NCI-H2029 (cell line): ENCODE measurements at places on chromosomes 4 and X.

DNA sequence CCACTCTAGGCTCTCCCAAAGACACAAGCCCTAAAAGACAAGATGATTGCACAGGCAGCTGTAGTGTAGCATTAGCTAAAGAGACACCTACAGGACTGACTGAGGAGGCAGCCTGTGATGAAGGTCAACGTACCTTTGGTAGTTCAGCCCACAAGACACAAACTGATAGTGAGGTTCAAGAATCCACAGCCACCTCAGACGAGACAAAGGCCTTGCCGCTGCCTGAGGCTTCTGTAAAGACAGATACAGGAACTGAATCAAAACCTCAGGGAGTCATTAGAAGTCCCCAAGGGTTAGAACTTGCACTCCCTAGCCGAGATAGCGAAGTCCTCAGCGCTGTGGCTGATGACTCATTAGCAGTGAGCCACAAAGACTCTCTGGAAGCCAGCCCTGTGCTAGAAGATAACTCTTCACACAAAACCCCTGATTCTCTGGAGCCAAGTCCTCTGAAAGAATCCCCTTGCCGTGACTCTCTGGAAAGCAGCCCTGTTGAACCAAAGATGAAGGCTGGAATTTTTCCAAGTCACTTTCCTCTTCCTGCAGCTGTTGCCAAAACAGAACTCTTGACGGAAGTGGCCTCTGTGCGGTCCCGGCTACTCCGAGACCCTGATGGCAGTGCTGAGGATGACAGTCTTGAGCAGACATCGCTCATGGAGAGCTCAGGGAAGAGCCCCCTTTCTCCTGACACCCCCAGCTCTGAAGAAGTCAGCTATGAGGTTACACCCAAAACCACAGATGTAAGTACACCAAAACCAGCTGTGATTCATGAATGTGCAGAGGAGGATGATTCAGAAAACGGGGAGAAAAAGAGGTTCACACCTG lies 306.3 kb downstream of the ANK2 start:
- DNase-seq: no peak

GRCh38 chr4:3612281-3612680 lies 80.1 kb upstream of the LRPAP1 start:
- no peak for DNase-seq

- DNase-seq: peak; percentile 65
Measured at GRCh38 chr4:155377276-155377675, 511 bp upstream of the MAP9 start.

- no peak for DNase-seq
Measured at GRCh38 chrX:137982472-137983172, 416.7 kb downstream of the ZIC3 start.

- no peak for DNase-seq
Measured at GRCh38 chr4:154456240-154456639, 35.4 kb downstream of the DCHS2 start.

- no peak for DNase-seq
Measured at GRCh38 chrX:34300871-34301270, 168.8 kb upstream of the FAM47A start.

- DNase-seq: no peak
Measured at GRCh38 chr4:972651-973424, 531 bp downstream of the DGKQ start.

GRCh38 chr4:93334003-93334402 lies 494.6 kb upstream of the ATOH1 start:
- DNase-seq: no peak

DNA sequence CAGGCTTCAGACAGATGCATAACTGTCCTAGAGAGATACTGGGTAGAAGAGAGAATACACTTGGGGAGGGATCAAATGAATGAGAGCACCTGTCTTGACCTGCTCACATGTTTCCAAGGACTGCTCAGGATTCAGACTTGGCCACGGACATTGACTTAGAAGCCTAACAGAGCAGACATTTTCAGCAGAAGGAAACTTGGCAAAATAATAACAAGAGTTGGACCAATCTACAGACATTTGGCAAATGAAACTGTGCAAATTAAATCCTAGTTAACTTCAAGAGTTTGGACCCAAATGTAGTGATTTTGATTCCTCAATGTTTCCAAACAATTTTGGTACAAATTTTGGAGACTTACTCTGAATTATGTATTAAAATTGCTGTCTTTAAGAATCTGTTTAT lies 223.9 kb downstream of the CAMK2D start:
- DNase-seq: no peak

GRCh38 chrX:1152090-1152489 lies 60.4 kb downstream of the CRLF2 start:
- no peak for DNase-seq

- DNase-seq: peak; percentile 5
Measured at GRCh38 chrX:131841496-131842437, 181.3 kb upstream of the STK26 start.

DNA sequence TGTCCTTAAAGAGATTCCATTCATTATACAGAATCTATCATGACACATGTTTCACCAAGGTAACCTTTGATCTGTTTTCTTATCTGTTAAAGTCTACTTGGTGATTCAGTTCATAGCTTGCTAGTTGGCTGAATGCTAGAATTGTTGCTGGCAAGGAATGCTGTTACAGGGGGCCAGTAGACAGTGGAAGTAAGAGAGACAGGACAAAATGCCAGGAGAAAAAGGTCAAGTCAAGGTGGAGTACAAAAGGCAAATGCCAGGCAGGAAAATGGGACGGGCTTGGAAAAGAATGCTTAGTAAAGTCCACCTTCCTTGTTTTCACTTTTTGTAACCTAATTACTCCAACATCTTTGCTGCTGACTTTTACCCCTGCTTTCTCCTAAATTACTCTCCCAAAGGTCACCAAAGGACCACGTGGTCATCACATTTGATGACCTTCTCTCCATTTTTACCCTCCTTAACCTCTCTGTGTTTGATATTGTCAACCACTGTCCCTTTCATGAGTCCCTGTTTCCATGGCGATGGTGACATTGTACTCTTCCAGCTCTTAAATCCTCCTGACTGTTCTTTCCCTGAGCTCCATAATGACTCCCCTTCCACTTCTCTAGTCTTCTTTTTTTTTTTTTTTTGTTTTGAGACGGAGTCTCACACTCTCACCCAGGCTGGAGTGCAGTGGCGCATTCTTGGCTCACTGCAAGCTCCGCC lies 24.5 kb upstream of the TAPT1 start:
- DNase-seq: no peak

DNA sequence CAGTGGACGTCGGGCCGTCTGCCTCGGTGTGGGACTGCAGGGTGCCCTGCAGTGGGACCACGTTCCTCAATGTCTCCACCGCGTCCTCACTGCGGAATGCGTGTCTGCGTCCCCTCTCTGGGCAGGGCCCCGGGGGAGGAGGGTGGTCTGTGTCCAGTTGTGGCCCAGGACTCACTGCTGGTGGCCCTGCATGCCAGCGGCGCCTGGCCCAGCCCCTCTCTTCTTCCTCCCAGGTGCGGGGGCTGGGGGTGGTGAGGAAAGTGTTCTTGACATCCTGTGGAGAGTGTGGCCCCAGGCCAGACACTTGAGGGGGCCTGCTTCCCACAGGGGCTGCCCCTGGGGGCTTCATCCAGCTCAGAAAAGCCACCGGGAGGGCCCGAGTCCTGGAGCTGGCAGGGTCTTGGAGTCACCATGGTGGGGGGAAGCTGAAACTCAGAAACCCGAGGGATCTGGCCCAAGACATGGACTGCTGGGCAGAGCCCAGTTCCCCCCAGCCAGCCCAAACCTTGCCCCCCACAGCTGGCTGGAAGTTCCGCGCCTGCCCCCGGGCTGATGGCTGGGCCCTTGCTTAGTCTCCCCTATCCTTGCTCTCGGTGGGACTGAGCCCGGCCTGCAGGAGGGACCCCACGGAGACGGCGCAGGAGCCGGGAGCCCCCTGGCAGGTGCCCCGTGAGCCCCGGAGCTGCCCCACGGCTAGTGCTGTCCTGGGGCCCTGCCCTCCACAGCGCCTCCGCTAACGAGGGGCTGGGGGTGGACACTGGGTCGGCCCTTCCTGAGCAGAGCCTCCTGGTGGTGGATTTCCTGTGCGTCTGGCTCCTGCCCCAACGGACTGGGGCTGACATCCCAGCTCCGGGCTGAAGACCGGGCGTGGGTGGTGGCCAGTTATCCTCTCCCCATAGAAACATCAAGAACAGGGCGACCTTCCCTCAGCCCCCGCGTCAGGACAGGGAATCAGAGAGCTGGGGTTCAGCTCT lies 2.9 kb downstream of the DOK7 start:
- DNase-seq: no peak

DNA sequence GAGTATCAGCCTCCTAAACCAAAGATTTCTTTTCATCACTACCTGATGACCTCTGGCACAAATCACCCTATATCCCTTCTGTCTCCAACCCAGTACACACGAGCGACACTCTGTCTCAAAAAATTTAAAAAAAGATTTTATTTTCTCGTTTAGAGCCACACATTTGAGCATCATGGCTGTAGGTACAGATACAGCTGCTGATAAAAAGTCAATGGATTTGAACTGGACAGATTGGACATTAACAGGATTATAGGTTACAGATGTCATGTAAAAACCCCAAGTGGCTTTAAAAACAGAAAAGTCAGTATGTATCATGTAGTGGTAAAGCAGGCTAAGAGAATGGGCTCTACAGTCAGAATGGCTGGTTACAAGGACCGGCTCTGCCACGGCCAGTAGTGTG lies 171.1 kb downstream of the SCFD2 start:
- DNase-seq: no peak

DNA sequence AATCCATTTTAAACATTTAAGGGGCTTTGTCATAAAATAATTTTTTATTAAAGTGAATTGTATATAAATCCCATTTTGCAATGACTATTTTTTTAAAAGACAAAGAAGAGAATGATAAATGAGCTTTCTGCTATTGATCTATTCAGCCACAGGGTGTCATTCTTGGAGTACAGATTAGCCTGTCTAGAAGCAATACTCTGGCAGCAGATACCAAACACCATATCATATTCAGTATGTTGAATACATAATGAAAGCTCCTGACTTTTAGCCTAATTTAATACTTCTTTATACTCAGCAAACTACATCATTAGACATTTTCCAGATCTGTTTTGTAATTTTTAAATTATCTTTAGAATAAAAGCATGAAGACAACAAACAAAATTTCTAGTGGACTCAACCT lies 496.3 kb downstream of the PDGFC start:
- DNase-seq: peak; percentile 33

GRCh38 chr4:2353222-2354107 lies 65.0 kb downstream of the ZFYVE28 start:
- no peak for DNase-seq

- no peak for DNase-seq
Measured at GRCh38 chr4:9898596-9899305, 117.3 kb downstream of the DRD5 start.

DNA sequence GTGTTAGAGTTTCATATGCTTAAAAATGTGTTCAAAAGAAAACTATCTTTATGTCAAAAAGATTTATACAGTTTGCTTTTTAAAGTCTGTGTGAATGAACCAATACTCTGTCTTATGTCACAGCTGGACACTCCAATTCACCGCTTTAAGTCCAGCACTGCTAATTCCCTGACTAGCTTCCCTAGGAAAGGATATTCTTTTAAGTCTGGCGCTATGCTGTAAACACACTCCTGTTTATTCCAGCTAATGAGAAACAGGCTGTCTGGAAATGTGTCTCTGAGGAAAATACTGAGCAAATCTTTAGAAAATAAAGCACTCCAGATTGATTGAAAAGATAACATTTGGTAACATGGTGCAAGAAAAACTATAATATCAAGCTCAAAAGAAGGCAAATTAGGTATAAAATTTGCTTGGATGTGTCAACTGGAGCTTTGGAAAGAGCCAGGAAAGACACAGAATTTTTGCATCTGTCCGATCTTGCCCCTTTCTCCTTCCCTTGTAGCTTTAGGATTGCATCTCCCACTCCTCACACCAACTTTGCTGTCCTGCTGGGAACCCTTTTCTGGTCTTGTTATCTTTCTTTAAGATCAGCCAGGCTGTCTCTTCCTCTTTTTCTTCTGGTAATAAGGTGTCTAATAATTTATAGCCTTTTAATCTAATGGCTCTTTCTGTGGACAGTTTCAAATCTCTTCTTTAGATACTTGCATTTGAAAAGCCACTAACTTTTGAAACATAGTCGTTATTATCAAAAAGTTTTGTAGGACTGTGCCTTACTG lies 40.9 kb upstream of the VEGFC start:
- DNase-seq: no peak

DNA sequence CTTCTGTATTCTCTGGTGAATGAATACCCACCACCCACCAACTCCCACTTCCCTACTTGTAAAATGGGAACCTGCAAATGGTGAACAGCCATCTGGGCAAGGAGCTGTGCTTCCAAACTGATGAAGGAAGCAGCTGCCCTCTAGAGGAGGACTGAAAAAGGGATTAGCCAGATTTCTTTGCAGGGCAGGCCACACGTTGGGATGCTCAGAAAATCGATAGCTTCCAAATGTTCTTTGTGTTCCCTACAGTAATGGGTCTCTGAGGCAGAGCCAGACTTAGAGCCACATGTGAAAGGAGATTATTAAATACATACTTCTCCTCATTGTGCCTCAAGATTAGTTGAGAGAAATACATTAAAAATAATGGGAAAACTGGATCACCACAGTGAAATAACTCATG lies 39.3 kb upstream of the LPAR4 start:
- DNase-seq: no peak

DNA sequence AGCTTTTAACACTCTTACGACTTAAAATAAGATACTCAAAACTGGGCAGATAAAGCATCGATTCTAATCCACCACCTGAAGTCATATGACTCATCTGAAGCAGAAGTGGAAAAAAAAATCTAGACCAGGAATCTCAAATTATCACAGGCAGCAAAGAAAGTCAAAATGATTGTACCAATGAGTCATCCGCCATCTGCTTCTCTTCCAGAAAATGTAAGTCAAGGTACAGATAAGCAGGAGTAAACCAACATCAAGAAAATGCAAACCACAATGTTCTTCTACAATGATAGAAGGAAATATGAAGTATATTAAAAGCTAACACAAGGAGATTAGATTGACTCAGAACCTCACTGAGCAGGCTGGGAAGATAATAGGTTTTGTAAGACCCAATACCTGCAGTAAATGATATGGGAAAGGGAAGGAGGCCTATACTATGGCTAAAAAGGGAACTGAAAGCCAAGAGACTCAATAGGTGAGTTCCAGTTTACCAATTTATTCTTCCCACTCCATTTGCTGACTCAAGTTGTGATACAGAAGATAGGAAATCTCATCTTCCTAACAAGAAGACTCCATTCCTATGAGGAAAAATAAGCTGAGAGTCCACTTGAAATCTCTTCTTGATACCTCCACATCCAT lies 88.4 kb upstream of the TET2 start:
- no peak for DNase-seq

- DNase-seq: no peak
Measured at GRCh38 chr4:77184974-77185373, 28.0 kb downstream of the CCNG2 start.

- DNase-seq: no peak
Measured at GRCh38 chr4:90727938-90728337, 600.7 kb downstream of the CCSER1 start.
